Renal cortical epithelial cell (primary cell): ENCODE measurements at places on chromosomes 6 and 20. TPM values are rescaled to one million over a fixed set of nuclear protein-coding genes. Genes with fewer than 3 reads are reported as not detected.

The SIRPD gene
- not detected in 2 replicates for total RNA-seq

The NOX3 gene
- not detected in 2 replicates for total RNA-seq

The BPIFB2 gene
- total RNA-seq: not detected in 2 replicates

The CCN5 gene
- total RNA-seq: 0.10 TPM in 1 of 2 replicates, not detected in the other

The KCNK17 gene
- not detected in 2 replicates for total RNA-seq

The COL9A1 gene
- total RNA-seq: not detected in 2 replicates

The DNAH8 gene
- under 0.01 TPM in 1 of 2 replicates, not detected in the other for total RNA-seq

The SNAP91 gene
- 0.10 TPM in 1 of 2 replicates, not detected in the other for total RNA-seq

The TAAR9 gene
- total RNA-seq: not detected in 2 replicates

The DNMT3B gene
- total RNA-seq: 13.0 and 13.5 TPM in 2 replicates

The HCK gene
- not detected in 2 replicates for total RNA-seq

The MYBL2 gene
- 0.80 and 14.2 TPM in 2 replicates for total RNA-seq

The EPPIN gene
- not detected in 2 replicates for total RNA-seq

The LRRN4 gene
- total RNA-seq: 81.4 and 113 TPM in 2 replicates

The CNR1 gene
- 3.3 and 9.9 TPM in 2 replicates for total RNA-seq

The PPP1R14C gene
- 17.0 and 25.5 TPM in 2 replicates for total RNA-seq

The KCNQ2 gene
- not detected in 2 replicates for total RNA-seq

The ZC2HC1B gene
- total RNA-seq: not detected in 2 replicates

The TPD52L1 gene
- 105 and 188 TPM in 2 replicates for total RNA-seq

The VGLL2 gene
- 0.17 TPM in 1 of 2 replicates, not detected in the other for total RNA-seq

The MCCD1 gene
- total RNA-seq: 0.15 TPM in 1 of 2 replicates, not detected in the other

The REV3L gene
- 14.1 and 41.9 TPM in 2 replicates for total RNA-seq

The PPP1R16B gene
- 0.15 and 0.17 TPM in 2 replicates for total RNA-seq

The ZNF341 gene
- total RNA-seq: 0.52 and 2.1 TPM in 2 replicates

The ADISSP gene
- 9.9 and 20.0 TPM in 2 replicates for total RNA-seq

The C6orf58 gene
- total RNA-seq: 0.25 and 1.0 TPM in 2 replicates

The WASF1 gene
- 8.0 and 22.8 TPM in 2 replicates for total RNA-seq

The MLN gene
- not detected in 2 replicates for total RNA-seq

The LY6G6C gene
- not detected in 2 replicates for total RNA-seq

The PLN gene
- total RNA-seq: not detected in 2 replicates

The TAF11 gene
- total RNA-seq: 17.0 and 22.2 TPM in 2 replicates

The TPMT gene
- 21.5 and 28.1 TPM in 2 replicates for total RNA-seq

The NEURL2 gene
- total RNA-seq: 3.0 and 3.3 TPM in 2 replicates

The HLA-DPB1 gene
- total RNA-seq: 12.2 and 25.7 TPM in 2 replicates

The PANK2 gene
- total RNA-seq: 68.4 and 74.8 TPM in 2 replicates

The EPB41L2 gene
- total RNA-seq: 52.3 and 78.7 TPM in 2 replicates

The UST gene
- 0.87 and 2.8 TPM in 2 replicates for total RNA-seq

The E2F1 gene
- 0.89 and 4.3 TPM in 2 replicates for total RNA-seq

The SLC26A8 gene
- total RNA-seq: 0.05 TPM in 1 of 2 replicates, not detected in the other

The ELOVL2 gene
- under 0.01 and 0.05 TPM in 2 replicates for total RNA-seq

The SLC16A10 gene
- total RNA-seq: 1.1 and 2.3 TPM in 2 replicates

The TP53INP2 gene
- total RNA-seq: 5.4 and 10.9 TPM in 2 replicates

The GMPR gene
- total RNA-seq: 3.6 and 9.5 TPM in 2 replicates

The PSMG4 gene
- 13.1 and 24.8 TPM in 2 replicates for total RNA-seq

The SRSF12 gene
- total RNA-seq: 4.0 and 5.7 TPM in 2 replicates

The ID1 gene
- total RNA-seq: 88.2 and 251 TPM in 2 replicates
